ENCODE measurements at places on chromosomes 13 and 19.
A peak's percentile ranks its signal among the peaks of the same experiment; 100 is the strongest.

- DNase-seq: no peak
These were observed 106.5 kb downstream of the ATP11A start for GRCh38 chr13:112796190-112796915.

GRCh38 chr19:47253467-47253881 lies 2.9 kb upstream of the CCDC9 start:
- no peak for DNase-seq

- no peak for DNase-seq
These were observed 135.0 kb upstream of the ZNF536 start for GRCh38 chr19:30237140-30237539.

- DNase-seq: no peak
These were observed 30.8 kb downstream of the DNAJC3 start for GRCh38 chr13:95707442-95708390.

DNA sequence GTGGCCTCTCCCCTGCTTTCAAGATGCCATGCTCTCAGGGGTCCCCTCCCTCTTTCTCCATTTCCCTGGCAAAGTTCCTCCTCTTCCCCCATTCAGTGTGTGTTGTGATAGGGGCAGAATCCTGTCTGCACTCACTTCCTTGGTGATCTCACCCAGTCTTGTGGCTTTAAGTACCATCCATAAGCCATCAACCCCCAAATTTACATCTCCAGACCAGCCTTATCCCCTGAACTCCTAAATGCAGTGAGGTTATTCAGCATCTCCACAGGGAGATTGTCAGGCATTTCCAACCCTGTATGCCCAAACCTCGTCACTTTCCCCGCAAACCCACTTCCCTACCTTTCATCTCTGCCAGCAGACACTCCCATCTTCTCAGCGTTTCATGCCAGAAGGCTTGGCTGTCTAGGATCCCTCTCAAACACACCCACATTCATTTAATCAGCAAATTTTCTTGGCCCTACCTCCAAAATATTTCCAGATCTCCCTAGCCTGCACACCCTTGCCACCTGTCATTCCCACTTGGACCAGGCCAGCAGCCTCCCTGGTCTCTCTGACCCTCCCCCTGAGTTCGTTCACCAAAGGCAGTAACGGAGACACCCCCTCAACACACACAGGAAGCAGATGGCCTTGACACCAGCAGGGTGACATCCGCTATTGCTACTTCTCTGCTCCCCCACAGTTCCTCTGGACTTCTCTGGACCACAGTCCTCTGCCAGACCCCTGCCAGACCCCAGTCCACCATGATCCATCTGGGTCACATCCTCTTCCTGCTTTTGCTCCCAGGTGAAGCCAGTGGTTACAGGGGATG lies at the start of gene HCST:
HCST (plus strand) TSS at position 676 of the 808 bp plus-strand sequence; CDS start at position 741, 65 bp downstream.
- peak; percentile 26 for DNase-seq

- DNase-seq: no peak
These were observed 14.8 kb downstream of the GPALPP1 start for GRCh38 chr13:45004096-45004495.

- DNase-seq: no peak
These were observed 169.0 kb downstream of the TBC1D4 start for GRCh38 chr13:75312884-75313520.

GRCh38 chr13:28705461-28706083 lies 13.2 kb downstream of the SLC46A3 start:
- DNase-seq: no peak

DNA sequence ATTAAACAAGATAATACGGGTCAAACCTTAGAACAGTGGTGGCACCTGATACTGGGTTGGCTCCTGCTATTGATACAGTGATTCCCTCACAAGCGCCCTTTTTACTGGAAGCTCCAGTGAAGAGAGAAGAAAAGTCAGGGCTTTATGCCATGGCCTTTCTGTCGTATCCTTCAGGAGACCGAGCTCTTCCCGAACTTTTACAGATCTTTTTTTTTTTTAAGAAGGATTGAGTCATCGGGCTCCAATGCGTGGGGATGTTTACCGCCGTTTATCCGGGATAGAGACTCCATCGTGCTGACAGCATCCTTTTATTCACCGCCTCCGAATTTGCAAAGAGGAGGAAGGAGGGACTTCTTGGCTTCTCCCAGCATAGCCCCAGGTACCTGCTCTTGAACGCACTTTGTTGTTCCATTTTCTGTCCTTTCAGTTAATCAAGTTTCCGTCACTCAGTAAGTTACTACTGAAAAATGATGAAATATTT lies 574 bp downstream of the ZNF227 start:
- DNase-seq: no peak

GRCh38 chr13:91291078-91291477 lies 56.4 kb upstream of the MIR17HG start:
- no peak for DNase-seq

DNA sequence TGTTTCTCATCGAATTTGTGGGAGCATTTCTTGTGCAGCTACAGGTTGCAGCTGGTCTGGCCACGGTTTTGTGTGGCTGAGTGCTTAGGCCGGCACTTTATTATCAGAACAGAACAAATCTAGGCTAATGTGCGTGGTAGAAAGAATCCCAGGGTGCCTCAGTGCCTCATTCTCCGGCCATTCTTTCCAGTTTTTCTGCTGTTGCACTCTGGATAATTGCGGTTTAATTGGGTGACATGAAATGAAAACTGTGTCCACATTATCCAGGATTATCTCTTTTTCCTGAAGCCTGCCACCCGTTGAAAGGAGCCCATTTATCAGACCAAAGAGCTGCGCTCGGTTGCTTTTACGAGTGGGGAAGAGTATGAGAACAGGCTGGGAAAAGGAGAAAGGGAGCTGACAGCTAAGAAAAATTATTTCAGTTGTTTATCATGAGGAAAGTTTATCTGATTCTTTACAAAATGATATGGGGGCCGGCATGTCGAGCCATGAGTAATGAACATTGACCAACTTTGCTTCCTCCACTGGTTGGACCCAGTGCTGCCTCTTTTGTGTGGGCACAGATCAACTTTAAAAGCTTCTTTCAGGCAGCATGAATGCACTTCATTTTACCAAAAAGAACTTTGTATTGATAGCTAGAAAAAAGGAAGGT lies 117.0 kb upstream of the SOX21 start:
- DNase-seq: no peak

DNA sequence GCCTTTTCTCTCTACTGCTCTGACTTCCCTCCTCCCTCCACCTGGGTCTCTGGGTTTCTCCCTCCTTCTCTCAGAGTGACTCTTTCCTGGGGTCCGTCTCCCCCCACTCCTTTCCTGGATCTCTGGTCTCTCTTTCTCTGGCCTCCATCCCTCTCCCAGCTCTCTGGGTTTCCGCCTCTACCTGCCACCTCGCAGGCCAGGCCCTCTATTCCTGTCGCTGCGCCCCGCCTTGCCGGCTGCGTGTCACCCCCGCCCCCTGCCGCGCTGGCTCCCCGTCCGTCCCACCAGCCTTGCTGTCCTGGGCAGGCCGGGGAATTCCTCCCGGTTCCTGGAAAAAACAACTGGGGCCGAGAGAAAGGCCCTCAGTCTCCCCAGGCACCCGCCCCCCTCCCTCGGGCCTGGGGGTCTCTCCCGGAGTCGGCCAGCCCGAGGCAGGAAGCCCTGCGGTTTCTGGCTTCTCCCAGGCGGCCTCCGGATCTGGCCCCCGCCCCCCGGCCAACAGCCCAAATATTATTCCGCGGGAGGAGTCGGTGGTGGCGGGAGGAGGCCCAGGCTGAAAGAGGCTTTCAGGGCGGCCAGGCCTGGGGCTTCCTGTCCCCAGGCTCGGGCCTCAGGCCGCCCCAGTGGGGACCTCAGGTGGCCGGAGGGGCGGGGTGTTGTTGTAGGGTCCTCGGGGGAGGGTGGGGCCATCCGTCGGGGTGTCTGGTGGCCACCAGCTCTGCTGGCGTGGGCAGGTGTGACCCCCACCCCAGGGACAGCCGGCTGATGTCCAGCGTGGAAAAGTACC lies 9.3 kb downstream of the IRF2BP1 start:
- DNase-seq: no peak

DNA sequence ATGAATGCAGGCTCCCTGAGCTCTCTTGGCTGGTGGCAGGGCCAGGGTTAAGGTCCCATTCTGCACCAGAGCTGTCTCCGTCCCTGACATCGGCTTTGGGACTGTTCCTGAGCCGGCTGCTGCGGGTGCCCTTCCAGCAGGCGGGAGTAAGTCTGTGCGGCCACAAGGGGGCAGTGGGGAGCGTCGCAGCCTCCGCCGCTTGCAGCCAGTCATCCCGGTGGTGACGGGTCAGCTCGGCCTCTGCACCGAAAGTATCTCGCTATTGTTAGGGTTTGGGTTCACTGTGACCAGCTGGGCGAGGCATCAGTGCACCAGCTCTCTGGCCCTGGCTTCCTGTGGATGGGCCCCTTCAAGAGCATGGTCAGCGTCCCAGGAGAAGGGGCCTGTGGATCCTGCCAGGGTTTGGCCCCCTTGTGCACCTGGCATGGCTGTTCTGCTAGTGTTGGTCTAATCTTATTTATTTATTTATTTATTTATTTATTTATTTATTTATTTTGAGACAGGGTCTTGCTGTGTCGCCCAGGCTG lies 15.1 kb downstream of the NDUFB7 start:
- DNase-seq: peak; percentile 61

DNA sequence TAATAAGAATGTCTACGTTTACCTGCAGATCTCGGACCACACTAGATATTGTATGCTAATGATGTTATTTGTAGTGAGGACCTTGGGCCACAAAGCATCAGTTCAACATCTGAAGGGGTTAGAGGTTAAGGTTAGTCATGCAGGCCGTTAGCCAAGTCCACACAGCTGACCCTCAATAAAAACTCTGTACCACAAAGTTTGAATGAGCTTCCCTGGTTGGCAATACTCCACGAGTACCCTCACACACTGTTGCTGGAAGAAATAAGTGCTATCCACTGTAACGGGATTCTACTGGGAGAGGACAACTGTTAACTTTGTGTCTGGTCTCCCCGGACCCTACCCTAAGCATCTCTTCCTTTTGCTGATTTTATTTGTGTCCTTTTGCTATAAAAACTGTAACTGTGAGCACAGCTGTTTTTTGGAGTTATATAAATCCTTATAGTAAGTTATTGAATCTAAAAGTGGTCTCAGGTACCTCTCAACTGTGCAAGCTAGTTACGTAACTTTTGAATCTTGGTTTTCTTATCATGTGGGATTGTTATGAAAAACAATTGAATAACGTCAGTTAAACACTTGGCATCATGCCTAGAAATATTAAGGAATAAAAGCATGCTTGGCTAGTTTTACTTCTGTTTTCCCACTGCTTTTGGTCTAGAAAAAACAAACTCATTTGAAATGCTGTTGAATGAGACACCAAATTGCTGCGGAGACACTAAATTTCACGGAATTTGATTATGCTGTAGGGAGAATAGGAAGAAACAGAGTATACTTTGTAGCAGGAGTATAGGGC lies 181.5 kb downstream of the DNAJC3 start:
- DNase-seq: no peak

DNA sequence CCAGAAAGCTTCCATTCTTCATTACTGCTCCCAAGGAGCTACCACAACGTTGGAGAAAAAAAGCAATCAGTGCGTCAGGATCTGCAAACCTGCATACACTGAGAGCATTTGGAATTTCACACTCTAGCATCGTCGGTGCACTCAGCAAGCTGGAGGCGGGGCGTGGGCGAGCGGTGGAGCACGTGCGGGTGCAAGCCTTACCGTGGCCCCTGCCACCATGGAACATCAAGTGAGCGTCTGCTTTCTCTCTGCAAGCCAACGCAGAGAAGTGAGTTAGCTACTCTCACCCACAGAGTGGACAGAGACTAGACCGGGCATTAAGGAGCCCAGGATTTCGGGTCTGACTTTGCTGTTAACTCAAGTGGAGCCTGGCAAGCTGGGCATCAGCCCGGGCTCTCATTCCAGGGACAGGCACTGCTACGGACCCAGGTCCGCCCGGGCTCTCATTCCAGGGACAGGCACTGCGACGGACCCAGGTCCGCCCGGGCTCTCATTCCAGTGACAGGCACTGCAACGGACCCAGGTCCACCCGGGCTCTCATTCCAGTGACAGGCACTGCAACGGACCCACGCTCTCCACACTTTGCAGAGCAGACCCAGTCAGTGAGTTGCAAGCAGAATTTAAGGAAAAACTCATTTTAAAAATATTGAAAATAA lies 124.1 kb upstream of the SPACA7 start:
- no peak for DNase-seq

- DNase-seq: no peak
These were observed 447.9 kb downstream of the DCT start for GRCh38 chr13:94031609-94032008.

- DNase-seq: no peak
These were observed 33.0 kb downstream of the UGGT2 start for GRCh38 chr13:96020155-96020575.

- DNase-seq: no peak
These were observed 5.0 kb downstream of the PPP1R37 start for GRCh38 chr19:45097776-45098520.

GRCh38 chr19:19137556-19138108 lies 646 bp downstream of the TMEM161A start:
- DNase-seq: no peak

DNA sequence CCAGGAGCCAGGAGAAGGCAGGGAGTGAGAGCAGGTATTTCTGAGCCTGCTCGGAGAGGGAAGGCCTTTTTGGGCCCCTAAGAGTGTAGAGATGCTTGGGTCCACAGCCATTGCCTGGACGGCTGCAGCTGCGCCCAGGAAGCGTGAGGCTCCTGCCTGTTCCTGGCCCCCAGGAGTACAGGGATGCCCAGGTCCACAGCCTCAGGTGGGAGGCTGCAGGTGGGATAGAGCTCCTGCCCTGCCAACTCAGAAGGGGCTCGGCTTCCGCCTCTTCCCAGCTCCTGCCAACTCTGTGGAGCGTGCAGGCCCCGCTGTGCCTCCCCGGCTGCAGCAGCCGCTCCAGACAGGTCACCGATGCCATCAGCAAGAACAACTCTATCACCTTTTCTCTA lies 351.0 kb upstream of the PCDH20 start:
- no peak for DNase-seq

GRCh38 chr19:29753190-29753933 lies 38.3 kb upstream of the C19orf12 start:
- no peak for DNase-seq

GRCh38 chr19:38250821-38251563 lies 5.2 kb downstream of the PPP1R14A start:
- no peak for DNase-seq

DNA sequence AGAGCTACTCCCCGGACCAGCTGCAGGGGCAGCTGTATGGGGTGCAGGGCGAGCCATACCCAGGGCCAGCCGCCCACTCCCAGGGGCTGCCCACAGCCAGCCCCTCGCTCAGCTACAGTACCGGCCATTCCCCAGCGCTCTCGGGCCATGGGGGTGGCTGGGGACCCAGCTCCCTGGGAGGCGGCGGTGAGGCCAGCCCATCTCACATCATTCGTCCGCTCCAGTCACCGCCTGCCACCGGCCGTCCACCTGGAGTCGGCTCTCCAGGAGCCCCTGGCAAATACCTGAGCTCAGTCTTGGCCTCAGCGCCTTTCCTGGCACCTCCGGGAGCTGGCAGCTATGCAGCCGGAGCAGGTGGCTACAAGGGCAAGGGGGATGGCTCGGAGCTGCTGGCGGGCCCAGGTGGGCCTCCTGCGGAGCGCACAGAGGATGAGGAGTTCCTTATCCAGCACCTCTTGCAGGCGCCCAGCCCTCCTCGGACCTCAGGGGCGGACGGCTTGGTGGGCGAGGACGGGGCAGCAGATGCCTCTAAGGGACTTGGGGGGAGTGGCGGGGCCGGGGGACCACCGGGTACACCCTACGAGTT lies 4.9 kb downstream of the PRR12 start:
- no peak for DNase-seq
